Right renal pelvis (tissue), 4 donors: ENCODE measurements at places on chromosomes 12 and 14.
A peak's percentile ranks its signal among the peaks of the same experiment; 100 is the strongest.

- no peak for DNase-seq
These were observed 14.7 kb downstream of the SERPINA1 start for GRCh38 chr14:94373708-94374107.

GRCh38 chr12:16118586-16118985 is 158.9 kb downstream of the SLC15A5 start:
- DNase-seq, result no peak

GRCh38 chr12:5204271-5204670 is 160.6 kb downstream of the KCNA5 start:
- DNase-seq, result no peak

DNA sequence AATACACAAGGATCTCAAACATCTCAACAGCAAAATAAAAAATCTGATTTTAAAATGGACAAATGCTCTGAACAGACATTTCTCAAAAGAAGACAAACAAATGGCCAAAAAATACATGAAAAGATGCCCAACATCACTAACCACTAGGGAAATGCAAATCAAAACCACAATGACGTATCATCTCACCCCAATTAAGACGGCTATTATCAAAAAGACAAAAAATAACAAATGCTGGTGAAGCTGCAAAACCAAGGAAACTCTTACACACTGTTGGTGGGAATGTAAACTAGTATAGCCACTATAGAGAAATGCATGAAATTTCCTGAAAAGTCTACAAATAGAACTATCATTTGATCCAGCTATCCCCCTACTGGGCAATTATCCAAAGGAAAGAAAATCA is 145.0 kb downstream of the BTG1 start:
- no peak for DNase-seq

GRCh38 chr12:97701901-97702300 is 239.3 kb downstream of the RMST start:
- DNase-seq, result no peak

DNA sequence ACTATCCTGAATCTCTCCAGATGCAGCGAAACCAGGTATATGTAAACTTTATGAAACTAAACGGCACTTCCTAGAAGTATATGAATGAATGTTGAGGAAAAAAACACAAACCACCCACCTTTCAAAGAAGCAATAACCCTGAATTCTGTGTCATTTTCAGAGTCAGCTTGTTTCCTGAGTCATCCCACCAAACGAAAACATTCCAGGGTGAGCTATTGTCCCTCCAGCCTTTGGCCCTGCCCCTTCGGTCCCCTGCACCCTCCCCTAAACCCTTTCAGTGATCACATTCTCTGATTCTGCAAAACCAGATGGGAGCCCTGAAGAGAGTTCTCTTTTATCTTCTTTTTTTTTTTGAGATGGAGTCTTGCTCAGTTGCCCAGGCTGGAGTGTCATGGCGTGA is 202.6 kb upstream of the ALG10B start:
- DNase-seq, result no peak

DNA sequence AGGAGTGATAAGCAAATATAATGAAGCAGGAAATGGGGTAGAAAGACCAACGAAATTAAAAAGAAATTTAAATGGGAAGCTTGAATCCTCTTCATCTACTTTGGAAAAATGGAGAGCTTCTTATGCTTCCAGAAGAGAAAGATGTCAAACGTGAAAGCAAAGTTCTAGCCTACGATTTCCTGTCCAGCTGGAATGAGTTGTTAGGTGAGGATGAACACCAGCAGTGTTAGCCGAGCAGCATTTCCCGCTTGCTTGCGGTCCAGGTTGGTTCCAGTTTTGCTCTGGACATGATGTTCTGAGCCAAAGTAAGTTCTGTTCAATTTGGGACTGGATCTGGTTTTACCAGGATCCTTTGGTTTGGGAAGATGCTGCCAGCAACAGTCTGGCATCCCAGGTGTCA is 78.9 kb downstream of the DACT1 start:
- DNase-seq, result no peak

DNA sequence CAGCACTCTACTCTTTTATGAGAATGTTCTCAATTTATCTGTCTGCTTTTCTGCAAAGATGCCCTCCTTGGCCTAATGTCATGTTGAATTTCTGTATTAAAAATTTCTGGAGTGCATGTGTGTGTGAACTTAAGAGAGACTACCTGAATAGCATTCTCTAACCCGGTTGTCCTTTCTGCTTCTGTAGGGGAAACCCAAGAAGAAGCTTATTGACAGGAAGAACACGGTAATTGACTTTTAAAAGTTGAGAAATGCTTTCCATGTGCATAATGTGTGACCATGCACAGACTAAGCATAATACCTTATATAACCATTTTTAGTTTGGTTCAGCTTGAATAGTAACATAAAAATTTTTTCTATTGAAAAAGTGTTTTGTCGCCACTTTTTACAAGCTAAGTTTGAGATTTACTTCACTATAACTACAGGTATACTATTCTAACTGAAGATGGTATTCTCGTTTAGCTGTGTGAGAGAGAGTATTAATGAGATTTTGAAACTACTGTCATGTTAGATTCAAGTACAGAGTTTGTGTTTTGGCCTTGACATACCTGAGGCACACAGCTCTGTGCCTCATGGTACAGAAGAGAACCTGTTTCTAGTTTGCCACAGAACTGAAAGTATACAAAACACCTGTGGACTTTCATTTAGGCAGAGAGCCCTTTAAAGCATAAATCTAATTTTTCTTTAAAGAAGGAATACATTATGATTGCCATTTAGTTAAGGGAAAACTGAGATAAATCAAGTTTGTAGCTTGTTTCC is 96.8 kb downstream of the TTLL5 start:
- no peak for DNase-seq

GRCh38 chr12:121930862-121931261 is 12.5 kb downstream of the CFAP251 start:
- DNase-seq, result no peak

- DNase-seq, result no peak
These were observed 15.4 kb upstream of the SLC6A13 start for GRCh38 chr12:278046-278445.

- no peak for DNase-seq
These were observed 29.0 kb downstream of the LGMN start for GRCh38 chr14:92719421-92719820.

DNA sequence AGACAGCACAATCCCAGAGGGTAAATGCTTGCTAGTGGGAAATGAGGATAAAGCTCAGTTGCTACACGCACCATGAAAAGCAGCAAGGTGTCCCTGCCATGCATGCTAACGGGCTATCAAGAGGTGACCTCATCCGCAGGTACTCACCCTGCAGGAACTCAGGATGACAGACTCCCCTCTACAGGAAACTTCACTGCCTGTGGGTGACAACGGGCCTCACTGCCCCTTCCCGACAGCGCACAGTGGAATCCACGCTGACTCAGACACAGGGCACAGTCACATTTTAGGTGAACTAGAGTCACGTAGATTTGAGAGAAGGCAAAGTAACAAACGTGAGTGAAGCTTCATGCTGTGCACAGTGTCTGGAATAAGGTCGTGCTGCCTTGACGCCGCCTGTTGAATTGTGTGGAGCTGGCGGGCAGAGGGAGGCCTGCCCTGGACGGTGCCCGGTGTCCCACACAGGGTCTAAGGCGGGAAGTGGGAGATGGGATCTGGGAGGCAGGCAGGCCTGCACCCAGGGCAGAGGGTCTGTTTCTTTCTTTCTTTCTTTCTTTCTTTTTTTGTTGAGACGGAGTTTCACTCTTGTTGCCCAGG is 331.8 kb downstream of the TMEM132D start:
- no peak for DNase-seq

DNA sequence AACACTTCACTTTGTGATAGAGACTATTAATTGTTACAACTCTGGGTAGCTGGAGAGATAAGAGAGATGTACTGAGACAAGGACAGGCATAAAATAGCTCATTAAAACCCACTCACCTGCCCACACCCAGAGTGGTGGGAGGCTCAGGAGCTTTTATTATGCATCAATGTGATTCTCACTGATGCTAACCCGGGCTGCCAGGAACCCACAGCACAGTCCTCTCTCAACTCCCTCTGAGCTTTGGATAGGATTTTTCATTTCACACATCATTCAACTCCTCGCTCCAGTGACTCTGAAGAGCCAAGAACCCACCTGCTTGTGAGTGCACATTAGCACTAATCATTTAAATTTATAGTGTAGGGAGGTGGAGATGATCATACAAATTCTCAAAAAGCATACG is 827.9 kb downstream of the FLRT2 start:
- DNase-seq, result peak; percentile 20

GRCh38 chr12:106249411-106250135 is 1.8 kb upstream of the CKAP4 start:
- DNase-seq, result no peak

DNA sequence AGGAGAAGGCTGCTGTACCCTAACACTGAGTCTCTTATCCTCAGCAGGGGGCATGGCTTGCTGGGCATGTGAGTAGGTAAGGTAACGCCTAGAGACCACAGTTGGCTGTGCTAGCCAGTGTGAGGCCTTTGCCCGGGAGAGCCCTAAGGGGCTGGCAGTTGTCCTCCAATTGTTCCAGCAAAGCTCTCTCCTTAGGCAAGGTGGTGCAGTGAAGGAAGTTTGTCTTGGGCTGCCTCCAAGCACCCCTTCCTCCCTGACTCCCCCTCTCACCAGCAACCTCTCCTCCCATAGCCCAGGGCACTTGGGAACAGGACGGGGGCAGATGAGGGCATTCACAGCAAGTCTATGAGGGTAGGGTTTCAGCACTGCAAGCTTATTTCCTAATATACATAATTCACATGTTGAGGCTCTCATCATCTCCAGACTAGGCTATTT is 23.0 kb downstream of the LACRT start:
- DNase-seq, result no peak

DNA sequence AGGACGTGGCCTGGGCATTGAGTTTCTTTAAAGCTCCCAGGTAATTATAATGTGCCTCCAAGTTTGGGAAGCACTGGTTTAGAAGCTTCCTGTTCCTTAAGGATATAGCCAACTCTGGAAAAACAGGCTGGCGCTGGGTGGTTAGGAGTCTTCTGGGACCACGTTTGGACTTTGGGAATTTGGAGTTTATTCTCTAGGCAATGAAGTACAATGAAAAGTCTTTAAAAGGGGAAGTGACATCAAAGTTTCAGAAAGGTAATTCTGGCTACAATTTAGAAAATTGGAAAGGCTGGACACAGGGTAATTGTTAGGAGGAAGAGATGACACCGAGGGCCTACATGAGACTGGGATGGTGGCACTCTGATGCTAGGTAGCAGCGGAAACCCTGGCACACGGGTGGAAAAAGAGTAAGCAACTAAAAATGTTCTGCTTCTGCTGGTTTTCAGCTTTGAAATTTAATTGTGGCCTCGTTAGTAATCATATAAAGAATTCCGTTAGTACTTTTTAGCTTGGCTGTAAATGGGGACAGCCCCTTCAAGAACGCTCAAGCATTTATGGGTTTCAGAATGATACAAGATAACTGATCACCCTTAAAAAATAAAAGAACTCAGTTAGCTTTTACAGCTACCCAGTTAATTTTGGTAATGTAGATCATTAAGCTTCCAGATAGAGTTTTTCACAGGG is 12.7 kb upstream of the DCP1B start:
- DNase-seq, result no peak
